ENCODE measurements at places on chromosomes 5 and 9.

DNA sequence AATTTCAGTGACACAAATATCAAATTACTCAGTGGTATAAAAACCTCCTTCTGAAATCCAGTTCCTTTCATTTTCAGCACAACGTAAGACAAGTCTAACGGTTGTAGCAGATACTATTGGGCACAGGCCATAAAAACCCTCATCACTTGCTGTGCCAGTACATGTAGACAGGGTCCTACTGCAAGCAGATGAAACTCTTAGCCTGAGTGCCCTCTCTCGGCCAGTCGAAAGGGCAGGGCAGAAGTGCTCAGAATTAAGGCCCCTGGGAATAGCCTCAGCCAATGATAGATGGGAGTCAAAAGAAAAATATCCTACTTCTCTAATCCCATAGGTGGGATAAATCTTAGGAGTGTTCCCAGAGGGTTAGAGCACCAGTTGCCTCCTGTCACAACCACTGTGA lies 168.5 kb upstream of the FER start:
- peak; percentile 2 for DNase-seq

DNA sequence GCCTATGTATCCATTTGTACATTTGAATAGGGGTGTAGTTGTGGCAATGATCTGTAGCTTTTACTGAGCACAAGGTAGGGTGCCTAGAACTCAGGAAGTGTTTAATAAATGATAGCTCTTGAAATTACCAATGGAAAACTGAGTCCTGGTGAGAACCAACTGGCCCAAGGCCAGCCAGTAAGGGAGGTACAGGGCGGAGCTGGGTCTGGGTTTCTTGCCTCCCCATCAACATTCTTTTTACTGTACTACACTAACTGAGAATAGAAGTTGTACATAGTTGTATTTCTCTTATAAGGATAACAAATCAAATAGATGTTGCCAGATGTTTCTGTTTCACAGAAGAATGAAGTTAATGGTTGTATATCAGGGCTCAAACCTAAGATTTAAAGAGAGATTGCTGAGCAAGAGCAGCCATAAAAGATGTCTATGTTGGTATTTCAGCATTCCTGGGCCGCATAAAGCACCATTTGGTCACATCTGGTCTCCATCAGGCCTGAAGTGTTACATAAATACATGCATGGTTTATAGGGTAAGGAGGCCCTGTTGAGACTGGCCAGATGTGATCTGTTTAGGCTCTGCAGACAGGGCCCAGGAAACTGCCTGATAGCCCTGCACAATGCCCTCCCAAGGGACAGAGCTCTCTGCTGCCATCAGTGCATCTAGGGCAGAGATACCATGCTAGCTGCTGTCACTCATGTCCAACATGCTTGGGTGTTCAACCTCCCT lies 210.5 kb downstream of the NXNL2 start:
- DNase-seq, result no peak

DNA sequence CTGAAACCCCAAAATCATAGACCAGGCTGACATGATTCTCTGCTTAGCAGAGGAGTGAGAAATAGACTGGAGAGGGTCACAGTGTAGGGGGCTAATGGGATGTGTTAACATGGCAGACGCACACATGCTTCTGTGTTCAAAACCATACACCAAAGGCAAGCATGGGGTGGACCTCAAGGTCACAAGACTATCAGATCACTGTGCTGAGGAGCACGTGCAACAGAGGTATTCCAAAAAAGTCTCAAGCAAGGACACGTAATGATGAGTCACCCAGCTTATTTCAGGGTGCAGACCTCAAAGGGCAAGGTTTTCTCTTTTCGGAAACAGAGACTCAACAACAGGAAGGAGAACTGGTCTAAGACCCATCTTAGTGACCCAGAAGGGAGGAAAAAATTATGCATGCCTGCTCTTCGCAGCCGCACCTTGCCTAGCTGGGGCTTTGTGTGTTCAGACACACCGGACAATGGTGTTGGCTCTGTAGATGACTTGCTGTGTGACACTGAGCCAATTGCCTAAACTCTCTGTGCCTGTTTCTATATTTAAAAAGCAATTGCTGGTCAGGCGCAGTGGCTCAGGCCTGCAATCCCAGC lies 20.3 kb downstream of the WHRN start:
- DNase-seq, result no peak

DNA sequence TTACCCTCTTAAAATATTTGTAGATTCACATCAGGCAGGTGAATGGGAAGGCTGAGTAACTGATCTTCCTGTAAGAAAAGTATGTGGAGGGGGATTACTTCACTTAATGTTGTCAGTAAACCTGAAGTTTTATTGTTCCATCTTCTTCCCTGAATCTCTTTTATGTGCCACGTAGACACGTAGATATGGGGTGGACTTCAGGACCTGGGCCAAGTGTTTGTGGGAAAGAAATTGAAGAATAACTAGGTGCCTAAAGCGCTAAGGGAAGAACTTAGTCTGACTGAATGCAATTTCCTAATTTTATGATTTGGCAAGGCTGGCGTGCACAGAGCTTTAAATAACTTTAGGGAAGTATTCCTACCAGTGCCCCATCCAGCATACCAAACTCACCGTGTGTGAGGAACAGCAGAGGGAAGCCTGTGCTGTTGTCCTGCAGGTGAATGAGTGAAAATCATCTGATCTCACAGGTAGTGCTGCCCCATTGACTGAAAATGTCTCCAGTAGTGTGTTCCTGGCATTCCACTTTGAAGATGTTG lies 323.4 kb downstream of the KDM4C start:
- no peak for DNase-seq

DNA sequence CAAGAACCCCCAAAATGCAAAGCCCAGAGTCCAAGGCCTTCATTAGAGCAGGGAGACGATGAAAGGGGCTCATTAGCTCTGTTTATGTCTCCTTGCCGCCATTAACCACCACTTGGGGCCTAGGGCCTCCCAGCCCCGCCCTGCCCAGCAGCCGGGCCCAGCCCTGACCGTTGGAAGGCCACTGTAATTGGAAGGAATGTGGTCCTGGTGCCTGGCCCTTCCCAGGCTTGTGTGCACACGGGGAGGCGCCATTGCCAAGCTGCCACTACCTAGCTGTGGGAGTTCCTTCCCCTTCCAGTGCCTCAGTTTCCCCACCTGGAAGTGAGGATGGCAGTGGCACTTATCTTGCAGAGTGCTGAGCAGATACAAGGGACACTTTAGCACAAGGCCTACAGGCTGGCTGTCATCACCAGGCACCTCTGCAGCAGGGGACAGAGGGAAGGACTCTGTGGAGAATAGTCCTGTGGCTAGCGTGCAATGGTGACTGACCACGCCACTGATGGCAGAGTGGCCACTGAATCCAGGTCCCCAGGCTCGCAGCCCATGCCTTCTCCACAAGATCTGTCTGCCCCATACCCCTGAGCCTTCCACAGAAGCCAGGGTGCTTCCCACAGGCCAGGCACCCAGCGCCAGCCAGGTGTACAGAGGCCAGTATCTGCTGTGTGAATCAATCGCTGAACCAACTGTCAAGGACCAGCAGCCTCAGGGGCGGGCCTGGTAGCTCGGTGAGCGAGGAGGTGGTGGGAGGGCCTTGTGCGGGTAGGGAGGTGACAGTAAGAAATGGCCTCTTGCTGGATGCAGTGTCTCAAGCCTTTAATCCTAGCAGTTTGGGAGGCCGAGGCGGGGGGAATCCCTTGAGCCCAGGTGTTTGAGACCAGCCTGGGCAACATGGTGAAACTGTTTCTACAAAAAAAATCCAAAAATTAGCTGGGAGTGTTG lies 20.8 kb downstream of the GBGT1 start:
- DNase-seq, result no peak

GRCh38 chr5:88688156-88688983 lies 194.6 kb downstream of the MEF2C start:
- DNase-seq, result no peak

DNA sequence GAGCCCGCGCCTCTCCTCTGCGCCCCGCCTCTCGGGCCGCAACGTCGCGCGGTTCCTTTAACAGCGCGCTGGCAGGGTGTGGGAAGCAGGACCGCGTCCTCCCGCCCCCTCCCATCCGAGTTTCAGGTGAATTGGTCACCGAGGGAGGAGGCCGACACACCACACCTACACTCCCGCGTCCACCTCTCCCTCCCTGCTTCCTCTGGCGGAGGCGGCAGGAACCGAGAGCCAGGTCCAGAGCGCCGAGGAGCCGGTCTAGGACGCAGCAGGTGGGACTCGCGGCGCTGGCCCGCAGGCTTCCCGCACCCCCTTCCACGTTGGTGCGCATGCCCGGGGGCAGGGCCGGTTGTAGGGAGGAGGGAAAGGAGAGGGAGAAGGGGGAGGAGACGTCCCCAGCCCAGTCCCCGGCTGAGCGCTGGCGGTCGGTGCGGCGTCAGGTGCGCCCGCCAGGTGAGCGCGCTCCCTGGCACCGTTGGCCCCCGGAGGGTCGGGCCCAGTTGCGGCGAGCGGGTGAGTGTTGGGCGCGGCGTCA lies at the start of gene OCLN:
OCLN (plus strand) TSS at position 400 of the 532 bp plus-strand sequence. CDS start 11,455 bp downstream, outside the sequence.
- peak; percentile 75 for DNase-seq

DNA sequence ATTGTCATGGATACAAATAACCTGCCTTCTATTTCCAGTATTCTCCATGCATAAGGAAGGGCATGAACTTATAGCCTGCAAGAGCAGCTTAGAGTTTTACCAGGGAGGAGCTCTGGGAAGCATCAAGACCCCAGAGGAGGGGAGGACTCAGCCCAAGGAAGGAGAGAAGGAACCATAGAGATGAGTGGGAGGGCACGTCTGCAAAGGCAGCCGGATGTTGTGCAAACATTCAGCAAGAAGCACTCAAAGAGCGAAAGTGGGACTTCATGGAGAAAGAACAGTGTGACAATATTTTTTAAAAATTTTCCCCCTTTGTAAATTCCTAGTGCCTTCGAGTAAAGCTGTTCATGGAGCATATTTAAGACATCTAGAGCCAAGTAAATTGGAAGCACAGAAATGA lies 270.1 kb upstream of the PTGER4 start:
- no peak for DNase-seq

GRCh38 chr9:90904706-90905478 lies 103.3 kb downstream of the SYK start:
- no peak for DNase-seq

DNA sequence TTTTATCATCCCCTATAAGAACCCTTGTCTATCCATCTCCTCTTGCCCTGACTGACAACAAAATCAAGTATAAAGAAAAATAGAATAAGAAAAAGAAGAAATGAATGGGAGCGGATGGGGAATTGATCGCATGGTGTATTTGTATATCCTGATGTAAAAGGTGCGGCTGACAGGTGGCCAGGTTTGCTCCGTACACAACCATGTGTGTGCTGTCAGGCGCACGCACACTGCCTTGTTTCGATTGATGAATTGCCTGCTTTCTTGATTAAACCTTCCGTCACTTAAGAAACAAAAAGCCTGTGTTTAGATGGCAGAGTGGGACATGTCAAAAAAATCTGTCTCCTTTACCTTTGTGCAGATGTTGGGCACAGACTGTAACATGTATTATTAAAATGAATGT lies 102.6 kb downstream of the MVB12B start:
- no peak for DNase-seq

- DNase-seq, result peak; percentile 8
Measured at GRCh38 chr9:71250581-71250980, 129.2 kb upstream of the TRPM3 start.

DNA sequence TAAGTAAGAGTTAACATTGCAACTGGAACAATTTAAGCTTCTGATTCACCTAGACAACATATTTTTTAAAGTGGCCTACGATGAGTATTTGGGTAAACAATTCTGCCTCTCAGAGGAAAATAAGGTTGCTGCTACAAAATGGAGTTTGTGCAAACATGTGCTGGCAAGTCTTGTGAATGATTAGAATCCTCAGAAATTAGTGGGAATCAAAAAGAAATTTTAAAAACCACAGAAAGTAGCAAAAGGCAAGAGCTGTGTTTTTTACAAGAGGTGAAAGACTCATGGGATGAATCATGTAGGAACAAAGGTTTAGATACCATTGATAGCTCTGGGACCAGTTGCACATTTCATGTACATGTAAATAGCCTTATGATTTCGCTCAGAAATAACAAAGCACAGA lies 561.6 kb downstream of the TAF11L14 start:
- DNase-seq, result no peak

DNA sequence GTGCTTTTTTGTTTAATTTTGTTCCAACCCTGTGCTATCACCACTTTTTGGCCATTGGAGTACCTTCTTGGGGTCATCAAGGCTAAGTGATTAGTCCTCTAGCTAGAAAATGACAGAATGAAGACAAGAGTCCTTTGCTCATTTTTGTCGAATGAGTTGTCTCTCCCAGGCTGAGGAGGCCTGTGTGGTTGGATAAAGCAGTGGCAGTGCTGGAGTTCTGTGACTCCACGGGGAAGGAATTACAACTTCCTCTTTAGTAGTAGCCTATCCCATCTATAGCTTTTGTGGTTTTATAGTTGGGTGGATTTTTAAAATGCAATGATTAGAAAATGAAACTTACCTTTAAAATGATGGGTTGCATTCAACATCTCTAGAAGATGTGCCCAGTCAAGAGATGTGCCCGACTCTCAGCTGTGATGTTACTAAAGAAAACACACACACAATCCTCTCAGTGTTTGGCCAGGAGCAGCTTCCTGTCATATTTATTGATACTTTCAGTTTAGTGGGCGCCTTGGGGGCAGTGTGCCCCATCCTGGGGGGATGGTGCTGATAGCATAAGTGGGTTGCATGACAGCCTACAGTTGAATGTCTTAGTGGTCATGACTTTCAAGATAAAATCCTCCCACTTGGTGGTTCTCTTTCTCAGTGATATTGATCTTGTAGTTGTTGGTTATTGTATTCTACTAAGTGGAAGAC lies 11.9 kb downstream of the OTULINL start:
- no peak for DNase-seq

DNA sequence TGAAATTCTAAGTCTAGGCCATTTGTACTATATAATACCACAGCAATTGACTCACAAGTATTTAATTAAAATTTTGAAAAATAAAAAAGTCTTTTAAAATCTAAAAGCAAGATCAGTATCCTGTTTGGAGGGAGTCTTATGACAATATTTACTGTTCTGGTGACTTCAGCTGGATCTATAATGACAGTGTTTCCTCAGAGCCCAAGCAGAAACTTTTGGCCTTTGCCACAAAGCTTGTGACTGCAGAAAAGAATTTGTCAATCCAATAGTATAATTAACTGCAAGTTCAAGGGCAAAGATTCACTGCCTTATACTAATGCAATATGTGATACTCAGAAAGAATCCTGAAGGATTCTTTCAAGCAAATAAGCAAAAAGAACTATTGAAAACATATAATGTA lies 49.6 kb upstream of the RAPGEF6 start:
- no peak for DNase-seq

DNA sequence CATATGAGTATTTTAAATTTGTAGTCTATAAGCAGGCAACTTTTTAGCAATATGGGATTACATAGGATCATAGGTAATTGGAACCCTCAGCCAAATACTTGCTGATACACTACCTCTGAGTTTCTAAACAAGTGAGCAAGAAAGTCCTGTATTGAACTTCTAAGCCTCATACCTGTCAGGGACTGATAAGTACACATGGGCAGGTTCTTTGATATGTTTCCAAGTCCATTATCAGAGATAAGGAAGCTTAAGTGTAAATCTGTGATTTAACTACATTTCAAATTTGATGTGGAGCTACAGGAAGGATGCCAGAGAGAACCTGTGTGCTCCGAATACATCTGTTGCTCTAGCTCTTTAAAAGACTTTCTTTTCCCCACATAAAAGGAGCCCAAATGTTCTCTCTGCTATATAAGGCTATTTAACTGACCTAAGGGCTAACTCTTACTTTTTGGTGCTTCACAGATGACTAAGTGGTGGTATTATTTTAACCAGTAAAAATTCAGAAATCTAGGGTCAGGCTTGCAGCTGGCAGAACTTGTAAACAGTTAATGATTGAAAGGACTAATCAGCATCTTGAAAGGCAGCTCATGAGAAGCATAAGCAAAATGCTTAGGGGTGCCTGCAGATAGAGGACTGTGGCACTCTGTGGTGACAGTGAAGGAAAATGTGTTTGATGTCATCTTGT lies 228.6 kb downstream of the NR3C1 start:
- no peak for DNase-seq

- no peak for DNase-seq
Measured at GRCh38 chr5:169548315-169548714, 35.3 kb upstream of the SPDL1 start.
